ENCODE measurements at places on chromosomes 11 and 22.

DNA sequence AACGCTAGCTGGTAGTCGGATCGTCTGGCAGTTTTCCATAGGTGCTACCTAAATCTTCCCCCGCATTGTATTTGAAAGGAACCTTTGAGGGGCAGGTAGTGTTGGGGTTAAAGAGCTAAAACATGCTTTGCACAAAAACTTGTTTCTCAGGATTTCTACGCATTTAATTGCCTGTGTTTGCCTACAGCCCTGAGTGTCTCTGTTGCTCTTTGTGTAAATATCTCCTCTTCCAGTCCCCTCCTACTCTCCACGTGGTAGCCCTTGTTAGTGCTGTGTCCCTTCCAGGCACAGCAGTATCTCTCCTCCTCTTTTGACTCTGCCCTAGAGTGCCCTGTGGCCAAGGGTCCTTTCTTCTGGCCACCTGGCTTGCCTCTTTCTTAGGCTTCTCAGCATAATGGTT lies 81.7 kb downstream of the BARX2 start:
- DNase-seq = no peak

DNA sequence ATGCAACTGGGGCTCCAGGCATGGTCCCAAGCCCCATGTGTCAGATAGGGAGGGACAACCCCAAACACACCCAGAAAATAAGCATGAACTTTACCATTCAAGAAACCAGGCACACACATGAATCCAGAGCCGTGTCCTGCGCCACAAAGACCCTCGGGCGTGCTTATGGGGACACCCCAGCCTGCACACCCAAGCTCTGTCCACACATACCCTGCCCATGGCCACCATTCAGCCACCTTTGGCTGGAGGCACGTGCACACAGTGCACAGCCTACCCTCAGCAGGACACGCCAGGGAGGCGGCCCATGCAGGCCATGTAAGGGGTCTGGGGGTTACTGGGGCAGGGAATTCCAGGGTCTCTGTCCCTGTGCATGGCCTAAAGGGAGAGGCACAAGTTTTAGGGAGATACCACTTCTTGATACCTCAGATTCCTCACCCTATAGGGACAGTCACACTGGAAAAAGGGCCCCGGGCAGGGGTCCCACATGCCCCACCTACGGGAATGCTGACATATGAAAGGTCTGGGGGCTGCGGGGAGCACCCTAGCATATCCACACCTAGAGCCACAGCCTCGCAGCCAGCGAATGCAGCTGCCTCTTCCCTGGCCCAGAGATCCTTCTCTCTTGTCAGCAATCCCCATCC lies 20.6 kb downstream of the PACSIN2 start:
- DNase-seq = no peak

- DNase-seq = no peak
Measured at GRCh38 chr11:58254936-58255335, 13.1 kb downstream of the OR10W1 start.

DNA sequence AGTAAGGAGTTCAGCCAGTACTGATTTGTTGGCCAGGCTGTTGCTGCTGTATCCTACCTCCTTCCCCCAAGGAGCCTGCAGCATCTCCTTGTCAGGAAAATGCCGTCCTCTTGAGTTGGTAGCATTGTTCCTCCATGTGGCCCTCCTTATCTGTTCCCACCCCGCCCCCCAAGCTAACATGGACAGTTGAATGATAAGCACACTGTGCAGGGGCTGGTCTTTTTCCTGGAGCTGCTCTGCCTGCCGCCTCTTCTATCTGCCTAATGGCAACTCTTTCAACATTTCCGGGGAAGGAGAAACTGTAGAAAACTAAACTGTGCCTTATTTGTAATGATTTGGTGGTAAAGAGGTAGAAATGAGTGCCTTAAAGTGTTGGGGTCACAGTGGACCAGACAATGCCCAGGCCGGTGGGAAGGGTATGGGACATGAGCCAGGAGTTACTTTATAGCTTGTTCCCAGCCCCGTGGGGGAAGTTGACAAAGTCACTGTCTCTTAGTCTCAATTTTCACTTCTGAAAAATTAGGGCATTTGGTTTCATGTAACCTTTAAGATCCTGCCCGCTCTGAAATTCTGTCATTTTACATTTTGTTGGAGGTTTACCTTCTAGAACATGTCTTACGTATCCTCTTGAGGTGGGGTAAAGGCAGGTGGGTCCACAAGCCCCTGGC lies 4.5 kb downstream of the FAM118A start:
- no peak for DNase-seq

DNA sequence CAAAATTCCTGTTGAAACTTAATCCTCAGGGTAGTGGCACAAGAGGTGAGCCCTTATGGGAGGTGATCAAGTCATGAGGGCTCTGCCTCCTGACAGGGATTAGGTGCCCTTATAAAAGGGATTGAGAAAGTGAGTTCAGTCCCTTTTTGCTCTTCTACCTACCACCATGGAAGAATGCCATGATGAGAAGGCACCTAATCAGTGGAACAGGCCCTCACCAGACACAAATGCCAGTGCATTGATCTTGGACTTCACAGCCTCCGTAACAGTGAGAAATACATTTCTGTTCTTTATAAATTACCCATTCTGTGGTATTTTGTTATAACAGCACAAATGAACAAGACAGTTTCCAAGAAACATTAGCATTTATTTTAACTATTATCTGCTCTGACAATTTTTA lies 81.0 kb upstream of the MTMR2 start:
- no peak for DNase-seq

GRCh38 chr22:49869845-49870712 lies 16.4 kb downstream of the ZBED4 start:
- no peak for DNase-seq

All from DMS 273 treated with DMSO at 0.1 percent for 48 hours (cell line).